Brain (organoid and tissue), 16 donors: ENCODE measurements at places on chromosomes 7 and 10. TPM values are rescaled to one million over a fixed set of nuclear protein-coding genes. Genes with fewer than 3 reads are reported as not detected.

The MYO3A gene
- polyA plus RNA-seq, result 29.6 TPM

The SEMA3C gene
- 3.3 TPM for polyA plus RNA-seq

The STK31 gene
- not detected for polyA plus RNA-seq

The NKX1-2 gene
- polyA plus RNA-seq, result 0.08 TPM

The NACAD gene
- polyA plus RNA-seq, result 110 TPM

The CPA2 gene
- polyA plus RNA-seq, result 0.97 TPM

The ACTL6B gene
- polyA plus RNA-seq, result 101 TPM

The AMZ1 gene
- polyA plus RNA-seq, result 2.4 TPM

The OR2A1 gene
- polyA plus RNA-seq, result not detected

The ANKRD26 gene
- 0.56 TPM for polyA plus RNA-seq

The LIPJ gene
- not detected for polyA plus RNA-seq

The CYTH3 gene
- polyA plus RNA-seq, result 18.4 TPM
